ENCODE measurements at places on chromosomes 7 and 10.

DNA sequence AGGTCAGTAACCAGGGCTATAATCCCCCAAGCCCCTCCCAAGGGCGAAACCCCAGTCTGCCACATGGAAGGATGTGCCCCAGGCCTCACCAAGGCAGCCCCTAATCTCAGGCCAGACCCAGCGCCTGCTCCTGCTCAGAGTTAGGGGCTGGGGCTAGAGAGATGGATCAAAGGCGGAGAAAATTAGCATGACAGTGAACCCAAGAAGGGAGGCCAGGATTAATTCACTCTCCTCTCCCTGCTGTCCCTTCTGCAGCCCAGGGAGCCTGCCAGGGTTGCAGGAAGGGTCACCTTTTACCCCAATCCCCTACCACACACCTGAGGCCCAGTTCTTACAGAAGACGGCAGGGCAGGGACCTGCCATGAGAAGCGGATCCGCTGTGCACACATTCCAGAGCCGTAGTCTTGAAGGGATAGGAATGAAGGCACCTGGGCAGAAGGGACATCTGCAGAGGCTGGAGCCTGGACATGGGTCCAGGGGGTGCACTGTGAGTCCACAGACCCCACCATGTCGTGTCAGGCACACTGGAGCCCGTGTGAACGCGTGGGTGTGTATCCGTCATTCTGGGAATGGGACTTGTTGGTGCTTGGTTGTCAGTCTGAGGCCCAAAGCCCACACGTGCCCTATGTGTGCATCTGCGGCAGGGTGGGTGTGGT is 11.9 kb upstream of the ZMIZ1 start:
- no peaks in the 10 kb centered on the region for H3K27me3 ChIP-seq
- H3K4me1 ChIP-seq, result peaks cover 4% of the 10 kb centered on the region
- no peak overlapping the region for H3K27ac ChIP-seq
- H3K4me3 ChIP-seq, result no peak overlapping the region

DNA sequence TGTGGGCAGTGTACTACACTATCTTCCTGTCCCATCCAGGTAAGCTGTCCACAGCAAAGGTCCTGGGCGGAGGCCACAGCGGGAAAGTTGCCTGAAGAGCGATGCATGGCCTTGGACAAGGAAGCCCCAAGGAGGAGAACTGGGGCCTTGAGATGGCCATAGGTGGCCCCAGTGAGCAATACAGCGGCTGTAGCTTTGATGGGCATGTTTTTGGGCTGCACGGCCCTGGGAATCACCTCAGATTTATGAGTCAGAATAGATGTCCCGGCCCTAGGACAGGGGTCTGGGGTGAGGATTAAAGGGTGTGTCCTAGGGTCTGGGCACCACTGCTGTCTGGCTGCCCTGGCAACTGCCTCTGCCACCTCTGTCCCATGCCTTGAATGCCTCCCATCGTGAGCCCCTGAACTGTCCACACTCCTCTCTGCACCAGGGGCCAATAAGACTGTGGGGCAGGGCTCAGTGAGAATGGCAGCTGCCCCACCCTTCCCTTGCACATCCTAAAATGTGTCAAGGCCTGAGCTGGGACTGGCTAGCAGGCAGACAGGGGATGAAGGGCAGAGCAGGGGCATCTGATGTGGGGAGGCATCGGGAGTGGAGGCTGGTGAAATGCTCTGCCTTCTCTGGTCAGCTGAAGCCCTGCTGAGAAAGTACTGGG is 9.4 kb upstream of the IRF5 start:
- peaks cover 11% of the 10 kb centered on the region for H3K27me3 ChIP-seq
- H3K27ac ChIP-seq, result no peak overlapping the region
- peaks cover 9% of the 10 kb centered on the region for H3K4me1 ChIP-seq
- peaks cover 1% of the 10 kb centered on the region for H3K36me3 ChIP-seq
- no peak overlapping the region for H3K4me3 ChIP-seq

- DNase-seq, result no peak
- H3K36me3 ChIP-seq, result no peaks in the 10 kb centered on the region
- H3K27me3 ChIP-seq, result peaks cover 4% of the 10 kb centered on the region
- H3K4me3 ChIP-seq, result no peak overlapping the region
- H3K27ac ChIP-seq, result no peak overlapping the region
These were observed 59.7 kb downstream of the CXCL12 start for GRCh38 chr10:44325157-44325556.

DNA sequence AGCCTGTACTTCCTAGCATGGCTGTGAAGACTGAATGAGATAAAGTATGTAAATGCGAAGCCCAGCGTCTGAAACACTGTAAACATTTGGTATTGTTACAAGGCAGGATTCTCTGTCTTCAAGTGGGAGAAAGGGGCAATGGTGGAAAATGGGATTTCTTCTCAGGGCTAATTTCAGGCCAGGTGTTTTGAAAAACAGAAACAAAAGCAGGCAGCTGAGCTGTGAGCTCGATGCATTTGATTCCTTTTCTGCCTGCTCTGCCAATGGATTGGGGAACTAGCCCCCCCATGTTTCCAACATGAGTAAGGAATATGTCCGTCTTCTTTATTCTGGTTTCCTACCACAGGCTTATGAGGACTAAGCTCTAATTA is 732.1 kb upstream of the AUTS2 start:
- H3K27me3 ChIP-seq, result no peaks in the 10 kb centered on the region
- no peak for DNase-seq
- no peak overlapping the region for H3K27ac ChIP-seq

- no peaks in the 10 kb centered on the region for H3K27me3 ChIP-seq
- H3K4me3 ChIP-seq, result no peak overlapping the region
- H3K27ac ChIP-seq, result no peak overlapping the region
- no peaks in the 10 kb centered on the region for H3K4me1 ChIP-seq
These were observed 172.6 kb upstream of the SP8 start for GRCh38 chr7:20959281-20959680.

DNA sequence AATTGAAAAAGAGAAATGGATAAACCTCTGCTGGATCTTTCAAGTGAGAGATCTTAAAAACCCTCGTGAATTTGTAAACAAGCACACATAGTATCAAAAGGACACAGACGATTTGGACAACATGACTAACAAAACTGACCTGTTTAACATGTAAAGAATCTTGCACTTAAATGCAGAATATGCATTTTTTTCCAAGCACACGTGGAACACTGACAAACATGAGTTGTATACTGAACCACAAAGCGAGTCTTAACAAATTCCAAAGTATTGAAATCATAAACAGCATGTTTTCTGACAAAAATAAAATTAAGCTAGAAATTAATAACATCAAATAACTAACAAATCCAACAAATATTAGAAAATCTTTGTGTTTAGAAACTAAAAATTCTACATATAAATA is 65.0 kb upstream of the ZNF746 start:
- H3K36me3 ChIP-seq, result peaks cover 76% of the 10 kb centered on the region
- H3K27me3 ChIP-seq, result no peaks in the 10 kb centered on the region
- no peak overlapping the region for H3K4me3 ChIP-seq
- peaks cover 13% of the 10 kb centered on the region for H3K4me1 ChIP-seq
- H3K27ac ChIP-seq, result no peak overlapping the region

DNA sequence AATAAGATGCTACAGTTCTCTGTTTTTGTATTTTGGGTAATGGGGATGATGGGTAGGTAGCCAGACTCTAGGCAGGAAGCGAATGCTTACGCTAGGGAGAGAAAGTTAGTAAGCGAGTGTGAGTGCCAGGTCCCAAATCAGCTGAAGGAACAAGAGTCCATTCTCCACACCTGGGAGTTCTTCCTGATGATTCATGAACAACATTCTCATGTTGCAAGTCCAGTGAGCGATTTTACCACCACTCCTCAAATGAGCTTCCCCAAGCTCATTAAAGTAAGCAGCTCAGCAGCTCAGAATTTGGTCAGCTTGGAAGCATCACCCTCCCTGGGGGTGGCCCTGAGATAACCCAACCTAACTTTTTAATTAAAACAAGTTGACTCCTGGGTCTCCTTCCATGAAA is 27.3 kb downstream of the SH3PXD2A start:
- peaks cover 30% of the 10 kb centered on the region for H3K27me3 ChIP-seq
- no peaks in the 10 kb centered on the region for H3K36me3 ChIP-seq
- no peak for DNase-seq
- no peak overlapping the region for H3K27ac ChIP-seq
- H3K4me1 ChIP-seq, result peaks cover 7% of the 10 kb centered on the region

- peaks cover 1% of the 10 kb centered on the region for H3K27me3 ChIP-seq
- H3K4me3 ChIP-seq, result no peak overlapping the region
- no peak for DNase-seq
- no peak overlapping the region for H3K27ac ChIP-seq
- H3K36me3 ChIP-seq, result no peaks in the 10 kb centered on the region
These were observed 69.3 kb downstream of the ABRAXAS2 start for GRCh38 chr10:124870854-124871425.

DNA sequence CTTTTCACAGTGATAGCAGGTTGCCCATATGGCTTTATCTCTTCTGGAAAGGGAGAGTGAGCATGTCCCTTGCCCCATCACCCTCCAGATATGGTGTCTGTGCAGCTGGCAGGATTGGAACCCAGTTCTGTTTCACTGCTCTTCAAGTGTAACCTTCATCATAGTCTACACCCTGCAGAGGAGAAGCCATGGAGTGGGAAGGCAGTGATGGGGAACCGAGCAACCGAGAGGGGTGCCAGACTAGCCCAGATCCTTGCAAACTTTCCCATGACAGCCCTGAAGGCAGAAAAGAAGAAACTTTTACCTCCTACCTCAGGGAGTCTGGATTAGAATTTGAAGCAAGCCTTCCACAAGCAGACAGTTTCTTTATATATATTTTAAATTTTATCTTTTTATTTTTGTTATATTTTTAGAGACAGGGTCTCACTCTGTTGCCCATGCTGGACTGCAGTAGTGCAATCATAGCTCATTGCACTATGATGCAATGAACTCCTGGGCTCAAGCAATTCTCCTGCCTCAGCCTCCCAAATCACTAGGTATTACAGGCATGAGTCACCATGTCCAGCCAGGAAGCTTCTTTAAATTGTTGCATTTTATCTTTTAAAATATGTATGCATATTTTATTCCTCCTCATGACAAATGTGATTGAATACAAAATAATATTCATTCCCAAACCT is 133.3 kb downstream of the KCNMA1 start:
- peaks cover 9% of the 10 kb centered on the region for H3K27me3 ChIP-seq
- H3K4me1 ChIP-seq, result no peaks in the 10 kb centered on the region
- no peak for DNase-seq
- H3K36me3 ChIP-seq, result no peaks in the 10 kb centered on the region
- H3K27ac ChIP-seq, result no peak overlapping the region

DNA sequence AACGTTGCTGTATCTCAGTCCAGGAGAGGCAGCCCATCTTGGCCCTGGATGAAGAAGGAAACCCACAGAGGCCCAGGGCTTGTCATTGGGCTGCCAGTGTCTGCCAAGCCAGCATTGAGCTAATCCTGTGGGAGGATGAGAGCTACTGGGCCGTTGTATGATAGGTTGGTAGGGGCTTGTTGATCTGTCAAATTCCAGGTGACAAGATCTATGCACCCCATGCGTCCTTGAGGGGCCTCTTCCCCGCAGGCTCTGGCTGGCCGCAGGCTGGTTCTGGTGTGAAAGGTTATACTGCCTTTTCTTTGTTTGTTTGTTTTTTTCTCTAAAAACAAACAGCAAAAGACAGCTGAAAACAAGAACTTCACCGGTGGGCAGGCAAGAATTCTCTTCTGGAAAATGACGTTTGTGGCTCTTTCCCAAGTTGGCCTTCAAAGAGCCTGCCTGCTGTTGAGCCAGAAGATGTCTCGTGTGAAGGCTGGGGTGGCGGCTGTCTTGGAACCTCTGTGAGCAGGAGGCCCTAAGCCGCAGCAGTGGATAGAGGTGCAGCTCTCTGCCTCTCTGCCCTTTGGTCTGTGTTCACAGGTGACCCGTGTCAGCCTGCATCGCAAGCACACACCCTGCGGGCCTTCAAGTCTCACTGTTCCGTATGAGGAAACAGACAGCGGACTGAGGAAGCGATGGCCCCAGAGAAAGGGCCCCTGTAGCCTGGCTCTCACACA is 23.3 kb downstream of the CYP17A1 start:
- H3K36me3 ChIP-seq, result peaks cover 48% of the 10 kb centered on the region
- peak overlapping the region; percentile 74 for H3K27ac ChIP-seq
- no peak for DNase-seq
- H3K27me3 ChIP-seq, result no peaks in the 10 kb centered on the region

GRCh38 chr7:1758028-1758858 is 88.2 kb downstream of the ELFN1 start:
- no peak for DNase-seq
- no peak overlapping the region for H3K4me3 ChIP-seq
- no peak overlapping the region for H3K27ac ChIP-seq
- H3K27me3 ChIP-seq, result peaks cover 4% of the 10 kb centered on the region

- H3K4me3 ChIP-seq, result peak within 1 kb of the TSS; percentile 16
- peak; percentile 34 for DNase-seq
- H3K27ac ChIP-seq, result no peak within 1 kb of the TSS
- H3K4me1 ChIP-seq, result peaks cover 3% of the 10 kb centered on the region
- peaks cover 57% of the 10 kb centered on the region for H3K27me3 ChIP-seq
- H3K36me3 ChIP-seq, result peaks cover 5% of the 10 kb centered on the region
These were observed at the start of gene C10orf53 for GRCh38 chr10:49679480-49679893. TSS of gene C10orf53 (plus strand) at chr10:49679651. CDS start at chr10:49679698, 47 bp downstream.

GRCh38 chr10:47383261-47384147 is 589 bp downstream of the ZNF488 start:
- H3K27me3 ChIP-seq, result peaks cover 58% of the 10 kb centered on the region
- H3K4me1 ChIP-seq, result peaks cover 25% of the 10 kb centered on the region
- no peak for DNase-seq
- H3K36me3 ChIP-seq, result no peaks in the 10 kb centered on the region
- H3K4me3 ChIP-seq, result peak overlapping the region; percentile 74
- peak overlapping the region; percentile 2 for H3K27ac ChIP-seq

DNA sequence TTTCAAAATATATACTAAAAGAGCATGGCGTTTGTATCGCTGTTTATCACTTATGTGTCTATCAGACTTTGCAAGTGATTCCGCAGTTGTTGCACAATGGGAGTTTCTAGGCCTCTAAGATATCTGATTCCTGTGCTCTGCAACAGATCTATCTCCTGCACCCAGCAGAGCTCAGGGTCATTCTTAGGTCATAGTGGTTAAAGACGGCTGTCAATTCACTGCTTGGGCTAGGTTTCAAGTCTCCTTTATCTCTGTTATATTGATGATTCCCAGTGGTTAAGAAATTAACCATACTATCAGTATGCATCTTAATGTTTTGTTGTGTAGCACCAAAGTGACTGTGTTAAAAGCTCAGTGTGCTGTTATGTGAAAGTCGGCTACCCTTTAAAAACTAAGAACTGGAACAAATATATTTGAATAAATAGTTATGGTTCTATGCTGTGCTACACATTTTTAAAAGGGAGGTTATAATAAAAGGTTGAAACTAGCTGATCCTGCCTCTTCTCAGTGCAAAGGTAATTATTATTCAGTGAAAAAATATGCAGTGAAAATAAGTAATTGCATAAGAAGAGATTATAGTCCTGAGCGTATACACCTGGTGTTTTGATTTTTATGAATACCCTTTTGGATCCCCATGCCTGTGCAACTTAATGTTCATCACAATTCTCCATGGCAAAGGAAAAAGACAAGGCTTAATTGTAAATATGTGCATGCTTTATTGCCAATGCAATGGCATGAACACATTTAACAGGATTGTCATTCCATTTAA is 24.0 kb downstream of the HOXA1 start:
- H3K27ac ChIP-seq, result no peak overlapping the region
- no peak for DNase-seq

- no peaks in the 10 kb centered on the region for H3K27me3 ChIP-seq
- peak; percentile 56 for DNase-seq
- H3K27ac ChIP-seq, result peak overlapping the region; percentile 87
- peak overlapping the region; percentile 94 for H3K4me3 ChIP-seq
- H3K4me1 ChIP-seq, result peaks cover 61% of the 10 kb centered on the region
These were observed 1.8 kb downstream of the GRK5 start for GRCh38 chr10:119209035-119209735.
